ENCODE measurements at places on chromosomes 3 and 15. TPM values are rescaled to one million over a fixed set of nuclear protein-coding genes. Genes with fewer than 3 reads are reported as not detected.
A peak's percentile ranks its signal among the peaks of the same experiment; 100 is the strongest.

GRCh38 chr3:18237251-18238005 is 187.7 kb downstream of the SATB1 start:
- peaks cover 6% of the 10 kb centered on the region for H3K4me1 ChIP-seq
- no peaks in the 10 kb centered on the region for H3K36me3 ChIP-seq
- H3K4me3 ChIP-seq: no peak overlapping the region
- peak; percentile 14 for DNase-seq

CATSPER2 gene
- 5.1 TPM for total RNA-seq

MASP1 gene
- not detected for total RNA-seq

ROPN1 gene
- not detected for total RNA-seq

DNA sequence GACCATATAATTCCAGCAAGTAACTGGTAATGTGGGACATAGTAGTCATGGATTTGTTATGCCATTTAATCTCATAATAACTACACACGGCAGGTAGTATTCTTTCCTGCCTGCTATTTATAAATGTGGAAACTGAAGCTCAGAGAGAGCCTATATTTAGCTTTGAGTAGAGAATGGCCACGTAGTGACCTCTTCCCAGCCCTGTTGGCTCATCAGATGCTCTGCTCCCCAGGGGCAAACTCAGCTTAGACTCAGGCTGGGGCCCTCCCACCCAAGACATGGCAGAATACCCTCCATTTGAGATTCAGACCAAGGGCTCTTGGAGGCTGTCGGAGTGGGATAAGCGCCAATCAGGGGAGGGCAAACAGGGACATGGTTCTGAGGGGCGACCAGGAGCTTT is 17.3 kb upstream of the HDAC11 start:
- H3K4me3 ChIP-seq: no peak overlapping the region
- H3K4me1 ChIP-seq: peaks cover 2% of the 10 kb centered on the region
- no peak overlapping the region for H3K27ac ChIP-seq
- H3K36me3 ChIP-seq: no peaks in the 10 kb centered on the region
- peaks cover 6% of the 10 kb centered on the region for H3K27me3 ChIP-seq

DNA sequence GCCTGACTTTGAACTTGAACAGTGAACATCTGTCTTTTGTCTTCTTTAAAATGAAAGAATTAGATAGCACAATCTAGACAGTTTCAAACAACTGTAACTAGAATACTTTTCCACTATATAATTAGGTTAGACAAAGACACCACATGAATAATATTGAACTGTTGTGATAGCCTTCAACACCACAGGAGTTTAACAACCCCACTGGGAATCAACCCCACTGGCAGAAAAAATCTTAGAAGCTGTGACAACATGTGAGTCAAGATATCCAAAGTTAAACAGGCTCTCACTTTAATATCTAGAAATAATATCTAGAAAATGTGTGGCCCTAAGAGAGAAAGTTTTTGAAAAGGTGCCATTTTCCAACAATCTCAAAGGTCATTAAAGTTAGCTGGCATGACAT is 64.4 kb upstream of the PRICKLE2 start:
- no peak overlapping the region for H3K27ac ChIP-seq
- H3K27me3 ChIP-seq: no peaks in the 10 kb centered on the region
- no peak for DNase-seq
- no peaks in the 10 kb centered on the region for H3K36me3 ChIP-seq
- H3K4me3 ChIP-seq: no peak overlapping the region

DNA sequence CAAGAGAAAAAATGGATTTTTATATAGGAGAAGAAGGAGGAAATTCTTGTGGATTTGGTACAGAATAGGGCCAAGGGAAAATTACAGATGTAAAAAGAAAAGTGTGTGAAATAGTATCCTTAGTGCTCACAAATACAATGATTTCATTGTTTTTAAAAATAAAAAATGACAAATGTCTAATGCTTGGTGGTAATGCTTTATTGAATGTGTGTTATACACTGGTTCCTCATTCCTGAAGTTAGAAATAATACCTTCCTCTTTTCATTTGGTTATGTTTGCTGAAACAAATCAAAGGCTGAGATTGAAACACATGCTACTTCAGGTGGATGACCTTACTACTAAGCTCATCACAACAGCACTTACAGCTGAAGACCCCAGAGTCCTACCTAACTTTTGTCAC is 37.7 kb upstream of the CCR2 start:
- H3K36me3 ChIP-seq: peaks cover 5% of the 10 kb centered on the region
- H3K27ac ChIP-seq: no peak overlapping the region
- H3K4me1 ChIP-seq: no peaks in the 10 kb centered on the region
- no peak overlapping the region for H3K4me3 ChIP-seq
- peaks cover 5% of the 10 kb centered on the region for H3K27me3 ChIP-seq

RNF111 gene
- 25.0 TPM for total RNA-seq

GRCh38 chr3:130963878-130964277 is 62.7 kb downstream of the ASTE1 start:
- H3K4me3 ChIP-seq: no peak overlapping the region
- peaks cover 50% of the 10 kb centered on the region for H3K36me3 ChIP-seq
- no peak for DNase-seq
- no peaks in the 10 kb centered on the region for H3K27me3 ChIP-seq
- H3K4me1 ChIP-seq: no peaks in the 10 kb centered on the region

DNA sequence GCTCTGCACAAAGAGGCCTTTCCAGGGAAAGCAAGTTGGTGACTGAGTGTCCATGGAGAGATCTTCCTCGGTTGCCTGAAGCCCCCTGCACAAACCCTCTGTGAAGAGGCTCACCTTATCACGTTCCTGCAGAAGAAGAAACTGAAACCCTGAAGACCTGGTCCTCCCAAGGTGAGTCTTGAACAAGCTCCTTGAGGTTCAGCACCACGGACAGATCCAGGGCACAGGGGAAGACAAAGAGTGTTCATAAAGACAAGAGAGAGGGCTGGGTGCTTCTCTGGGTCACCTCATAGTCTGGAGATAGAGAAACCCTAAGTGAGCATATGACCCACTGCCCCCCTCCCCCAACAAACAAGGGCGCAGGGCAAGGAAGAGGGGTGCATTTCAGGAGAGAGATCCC is 21.7 kb upstream of the TBC1D21 start:
- peaks cover 32% of the 10 kb centered on the region for H3K27me3 ChIP-seq
- H3K4me3 ChIP-seq: no peak overlapping the region
- H3K27ac ChIP-seq: no peak overlapping the region
- peak; percentile 62 for DNase-seq
- H3K4me1 ChIP-seq: no peaks in the 10 kb centered on the region
- H3K36me3 ChIP-seq: no peaks in the 10 kb centered on the region

GRCh38 chr15:85474700-85475316 is 94.4 kb downstream of the AKAP13 start:
- DNase-seq: no peak
- H3K4me3 ChIP-seq: no peak overlapping the region
- no peak overlapping the region for H3K27ac ChIP-seq
- no peaks in the 10 kb centered on the region for H3K27me3 ChIP-seq
- peaks cover 74% of the 10 kb centered on the region for H3K4me1 ChIP-seq
- no peaks in the 10 kb centered on the region for H3K36me3 ChIP-seq

GRCh38 chr3:42488687-42489086 is 13.8 kb upstream of the VIPR1 start:
- H3K4me3 ChIP-seq: no peak overlapping the region
- no peak for DNase-seq
- no peak overlapping the region for H3K27ac ChIP-seq
- no peaks in the 10 kb centered on the region for H3K36me3 ChIP-seq
- H3K4me1 ChIP-seq: no peaks in the 10 kb centered on the region

DNA sequence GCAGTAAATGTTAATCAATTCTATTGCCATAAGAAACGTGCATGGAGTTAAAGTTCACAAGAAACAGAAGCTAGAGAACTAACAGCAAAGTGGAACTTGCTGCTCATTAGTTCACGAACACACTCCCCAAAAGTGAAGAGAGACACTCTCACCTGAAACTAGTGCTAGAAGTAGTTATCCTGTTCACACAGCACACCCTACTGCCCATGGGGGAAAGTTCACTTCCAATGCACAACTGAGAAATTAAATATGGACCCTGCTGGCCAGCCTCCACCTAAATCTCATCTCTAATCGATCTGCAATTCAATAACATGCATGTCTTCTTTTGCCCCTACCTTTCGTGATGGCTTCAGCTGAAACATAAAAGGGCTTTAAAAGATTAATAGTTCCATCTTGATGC is 39.4 kb upstream of the FRMD4B start:
- H3K4me3 ChIP-seq: no peak overlapping the region
- H3K36me3 ChIP-seq: no peaks in the 10 kb centered on the region
- peaks cover 2% of the 10 kb centered on the region for H3K4me1 ChIP-seq
- H3K27me3 ChIP-seq: peaks cover 2% of the 10 kb centered on the region
- peak; percentile 57 for DNase-seq

DNA sequence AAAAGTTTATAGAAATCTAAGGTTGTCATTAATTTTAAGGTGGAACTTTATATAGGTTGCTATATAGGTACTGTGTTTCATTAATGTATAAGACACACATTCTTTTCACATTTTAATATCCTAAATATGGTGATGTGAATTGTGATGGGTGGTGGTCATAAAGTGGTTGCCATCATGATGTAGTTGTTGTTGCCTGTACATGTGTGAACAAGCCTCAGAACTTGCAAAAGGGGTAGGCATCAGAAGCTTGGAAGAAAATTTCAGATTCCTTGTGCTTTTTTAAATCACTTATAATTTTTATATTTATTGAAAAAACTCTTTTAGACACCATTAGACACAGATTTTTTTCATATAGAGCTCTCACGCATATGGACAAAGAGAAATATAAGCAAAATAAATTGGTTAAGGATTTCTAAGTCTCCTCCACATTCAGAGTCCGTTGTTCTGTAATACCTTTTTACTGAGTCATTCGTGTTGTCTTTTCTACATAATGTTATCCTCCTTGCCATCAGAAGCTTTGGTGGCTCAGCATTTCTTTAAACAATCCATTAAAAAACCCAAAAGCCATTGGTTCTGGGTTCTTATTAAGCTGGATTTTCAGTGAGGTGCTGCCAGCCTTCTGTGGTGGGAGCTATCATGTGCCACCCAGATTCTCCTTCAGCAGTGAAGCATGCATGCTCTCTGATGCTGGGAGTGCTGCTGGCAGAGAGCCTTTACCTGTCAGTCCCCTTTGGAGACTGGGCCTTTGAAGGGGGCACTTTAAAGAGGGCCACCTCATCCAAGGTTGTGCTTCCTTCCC is 140.4 kb upstream of the GALNT15 start:
- DNase-seq: no peak
- no peak overlapping the region for H3K27ac ChIP-seq
- H3K36me3 ChIP-seq: no peaks in the 10 kb centered on the region
- no peak overlapping the region for H3K4me3 ChIP-seq

EFCC1 gene
- 0.24 TPM for total RNA-seq

DNA sequence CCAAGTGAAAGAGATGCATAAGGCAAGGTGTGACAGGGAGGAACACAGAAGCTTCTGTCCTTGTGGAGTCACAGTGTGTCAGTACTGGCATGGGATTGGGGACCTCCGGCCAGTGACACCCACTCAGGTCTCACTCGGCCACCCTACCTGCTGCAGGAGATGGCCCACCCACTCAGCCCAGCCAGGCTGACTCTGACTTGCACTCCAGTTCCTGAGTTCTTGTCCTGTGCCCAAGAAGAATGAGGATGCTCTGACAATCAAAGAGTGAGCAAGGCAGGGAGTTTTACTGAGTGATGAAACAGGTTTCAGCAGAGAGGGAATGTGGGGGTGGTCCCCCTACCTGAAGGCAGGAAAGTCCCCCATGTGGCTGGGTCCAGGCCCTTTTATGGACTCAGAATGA is 50.9 kb downstream of the PCNP start:
- H3K27ac ChIP-seq: no peak overlapping the region
- no peaks in the 10 kb centered on the region for H3K27me3 ChIP-seq
- DNase-seq: no peak
- H3K36me3 ChIP-seq: no peaks in the 10 kb centered on the region

APOD gene
- total RNA-seq: 0.48 TPM

DNA sequence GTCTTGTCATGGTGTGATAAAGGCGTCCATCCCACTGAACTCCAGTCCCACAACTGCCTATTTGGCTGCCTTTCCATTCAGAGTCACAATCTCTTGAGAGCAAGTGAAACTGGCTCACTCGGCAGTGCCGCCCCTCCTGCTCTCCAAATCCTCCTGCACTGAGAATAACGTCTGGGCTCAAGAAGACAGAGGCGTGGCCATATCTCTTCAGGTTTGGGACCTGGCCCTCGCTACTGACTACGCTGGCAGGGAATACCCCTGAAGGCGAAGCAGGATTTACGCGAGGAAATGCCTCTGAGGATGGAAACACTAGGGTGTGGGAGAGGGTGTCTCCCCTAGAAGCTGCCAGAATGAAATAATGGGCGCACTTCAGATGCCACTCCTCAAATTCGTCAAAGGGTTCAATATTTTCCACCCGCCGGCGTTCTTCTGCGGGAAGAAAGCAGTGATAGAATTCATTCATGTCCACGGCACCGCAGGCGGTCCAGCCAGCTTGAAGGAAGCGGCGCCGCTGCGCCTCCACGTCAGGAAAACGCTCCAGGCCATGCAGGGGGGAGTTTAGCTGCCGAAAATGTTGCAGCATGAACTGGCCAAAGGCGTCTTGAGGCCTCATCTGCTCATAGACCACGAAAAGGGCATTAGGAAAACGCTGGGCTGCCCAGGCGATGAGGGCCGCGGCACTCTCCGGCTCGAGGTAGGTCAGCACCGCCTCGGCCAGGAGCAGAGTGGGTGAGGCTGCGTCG is 985 bp downstream of the LCMT2 start:
- peaks cover 41% of the 10 kb centered on the region for H3K4me1 ChIP-seq
- H3K27me3 ChIP-seq: no peaks in the 10 kb centered on the region
- H3K36me3 ChIP-seq: peaks cover 22% of the 10 kb centered on the region
- H3K27ac ChIP-seq: peak overlapping the region; percentile 99
- DNase-seq: peak; percentile 19
- H3K4me3 ChIP-seq: peak overlapping the region; percentile 92

GRCh38 chr15:88012233-88012632 is 244.3 kb downstream of the NTRK3 start:
- DNase-seq: no peak
- H3K4me1 ChIP-seq: no peaks in the 10 kb centered on the region
- no peak overlapping the region for H3K27ac ChIP-seq
- H3K4me3 ChIP-seq: no peak overlapping the region
- H3K36me3 ChIP-seq: no peaks in the 10 kb centered on the region

GRCh38 chr15:85025516-85026251 is 44.0 kb downstream of the PDE8A start:
- no peak overlapping the region for H3K4me3 ChIP-seq
- DNase-seq: no peak
- no peak overlapping the region for H3K27ac ChIP-seq
- H3K4me1 ChIP-seq: peaks cover 60% of the 10 kb centered on the region

- H3K27me3 ChIP-seq: peaks cover 6% of the 10 kb centered on the region
- no peak overlapping the region for H3K27ac ChIP-seq
- no peak for DNase-seq
- H3K4me3 ChIP-seq: no peak overlapping the region
Measured at GRCh38 chr15:74168711-74169126, 4.8 kb upstream of the ISLR start.
